ENCODE measurements at places on chromosomes 6 and 20.
A peak's percentile ranks its signal among the peaks of the same experiment; 100 is the strongest.

DNA sequence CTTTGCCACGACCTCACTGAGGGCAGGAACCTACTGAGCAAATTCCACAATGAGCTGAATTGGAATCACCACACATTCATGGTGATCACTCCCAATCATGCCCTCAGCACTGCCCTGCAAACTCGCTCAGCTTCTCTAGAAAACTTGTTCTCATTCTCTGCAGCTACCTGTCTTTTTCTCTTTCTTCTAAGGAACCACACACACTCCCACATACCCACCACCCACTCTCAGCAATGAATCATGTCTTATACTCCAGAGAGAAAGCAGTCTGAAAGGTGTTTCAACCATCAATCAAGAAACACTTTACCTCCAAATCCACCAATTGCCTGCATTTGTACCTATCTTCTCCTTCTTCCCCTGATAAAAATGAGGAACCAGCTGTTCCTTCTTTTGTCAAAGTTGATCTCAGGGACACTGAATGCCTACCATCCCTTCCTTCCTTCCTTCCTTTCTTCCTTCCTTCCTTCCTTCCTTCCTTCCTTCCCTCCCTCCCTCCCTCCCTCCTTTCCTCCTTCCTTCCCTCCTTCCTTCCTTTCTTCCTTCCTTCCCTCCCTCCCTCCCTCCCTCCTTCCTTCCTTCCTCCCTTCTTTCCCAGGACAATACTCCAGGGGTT is 84.6 kb upstream of the SGK1 start:
- DNase-seq, result no peak

- peak; percentile 45 for DNase-seq
Measured at GRCh38 chr20:4949833-4950178, 51.5 kb downstream of the SLC23A2 start.

DNA sequence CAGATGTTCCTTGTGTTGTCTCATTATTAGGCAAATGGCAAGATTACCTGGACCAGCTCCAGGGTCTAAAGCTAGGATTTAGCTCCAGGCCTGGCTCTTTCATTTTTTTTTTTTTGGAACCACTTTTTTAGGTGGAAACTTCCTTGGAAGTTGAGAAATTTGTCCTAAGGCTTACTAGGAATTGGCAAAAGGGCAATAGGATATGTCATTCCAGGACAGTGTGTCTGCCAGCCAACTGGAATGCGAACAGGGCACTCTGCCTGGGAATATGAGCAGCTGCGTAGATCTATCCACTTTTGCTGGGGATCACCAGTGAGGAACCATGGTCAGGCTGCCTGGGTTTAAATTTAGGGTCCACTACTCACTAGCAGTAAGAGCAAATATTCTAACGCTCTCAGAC is 304.0 kb downstream of the TSHZ2 start:
- DNase-seq, result no peak

DNA sequence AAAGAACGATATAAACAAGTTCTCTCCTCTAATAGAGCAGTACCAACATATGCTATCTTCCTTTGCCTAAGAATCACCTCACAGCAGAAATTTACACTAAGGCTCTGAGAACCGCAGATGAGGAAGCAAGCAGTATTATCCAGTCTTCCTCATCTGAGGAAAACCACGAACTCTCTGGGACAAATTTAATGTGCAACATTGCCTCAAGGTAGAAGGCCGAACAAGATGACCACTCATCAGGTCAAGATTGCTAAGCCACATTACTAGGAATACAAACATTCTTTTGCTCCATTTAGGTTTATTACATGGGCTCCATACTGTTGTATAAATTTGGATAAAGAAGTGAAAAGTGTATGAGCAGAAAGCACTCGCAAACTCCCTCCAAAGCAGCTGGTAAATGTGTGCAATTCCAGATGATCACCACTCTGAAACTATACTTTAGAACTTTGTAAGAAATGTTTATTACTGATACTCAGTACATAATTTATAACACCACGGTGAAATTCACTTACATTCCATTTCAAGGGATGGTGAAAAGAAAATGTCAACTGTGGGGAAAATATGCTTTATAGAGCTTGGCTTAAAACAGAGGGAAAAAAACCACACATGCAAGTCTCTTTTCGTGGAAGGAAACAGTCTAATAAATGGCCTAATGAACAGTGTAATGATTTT is 398.4 kb downstream of the BTBD9 start:
- no peak for DNase-seq

DNA sequence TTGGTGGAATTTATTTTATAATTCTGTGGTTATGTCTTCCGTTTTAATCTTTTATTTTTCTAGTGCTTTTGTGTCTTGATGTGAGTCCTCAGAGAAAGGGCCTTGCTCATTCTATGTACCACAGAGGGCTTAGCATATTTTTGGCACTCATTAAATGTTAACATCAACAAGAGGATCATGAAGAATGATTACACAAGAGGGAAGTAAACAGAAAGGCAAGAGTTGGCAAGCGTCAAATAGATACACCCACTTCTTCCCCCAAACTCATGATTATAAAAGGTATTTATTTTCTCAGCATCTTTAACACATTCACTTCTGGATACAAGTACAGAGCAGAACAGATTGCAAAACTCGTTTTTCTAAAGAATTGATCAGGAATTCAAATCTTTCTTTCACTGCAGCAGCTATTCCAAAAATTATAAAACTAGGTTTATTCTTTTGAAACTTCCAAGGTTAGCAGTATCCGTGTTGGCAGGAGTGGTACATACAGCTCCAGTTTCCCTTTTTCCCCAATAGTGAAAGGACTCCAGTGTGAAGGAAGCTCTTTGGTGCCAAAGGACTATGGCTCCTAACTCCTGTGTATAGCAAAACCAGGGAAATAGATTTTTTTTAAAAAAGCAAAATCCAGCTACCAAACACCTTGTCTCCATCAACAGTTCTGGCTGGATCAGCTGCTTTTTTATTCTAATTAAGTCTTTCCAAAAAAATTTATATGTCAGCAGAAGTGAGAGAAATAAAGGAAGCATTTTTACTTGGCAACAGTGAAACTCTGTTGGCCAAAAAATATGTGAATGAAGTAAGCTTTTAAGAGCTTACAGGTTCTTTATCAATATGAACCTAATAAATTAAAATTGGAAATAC is 221.9 kb downstream of the ADGRG6 start:
- no peak for DNase-seq

DNA sequence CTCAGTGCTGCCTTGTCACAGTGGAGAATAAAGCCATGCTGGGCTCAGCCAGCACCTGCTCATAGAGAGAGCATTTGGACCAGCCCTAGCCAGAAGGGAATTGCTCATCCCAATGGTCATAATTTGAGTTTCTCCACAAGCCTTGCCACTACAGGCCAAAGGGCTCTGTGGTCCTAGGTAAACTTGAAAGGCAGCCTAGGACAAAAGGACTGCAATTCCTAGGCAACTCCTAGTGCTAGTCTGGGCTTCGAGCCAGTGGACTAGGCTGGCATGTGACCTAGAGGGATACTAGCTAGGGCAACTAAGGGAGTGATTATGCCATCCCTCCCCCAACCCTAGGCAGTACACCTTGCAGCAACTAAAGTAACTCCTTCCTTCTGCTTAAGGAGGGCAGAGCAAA is 516.2 kb downstream of the BCKDHB start:
- no peak for DNase-seq

DNA sequence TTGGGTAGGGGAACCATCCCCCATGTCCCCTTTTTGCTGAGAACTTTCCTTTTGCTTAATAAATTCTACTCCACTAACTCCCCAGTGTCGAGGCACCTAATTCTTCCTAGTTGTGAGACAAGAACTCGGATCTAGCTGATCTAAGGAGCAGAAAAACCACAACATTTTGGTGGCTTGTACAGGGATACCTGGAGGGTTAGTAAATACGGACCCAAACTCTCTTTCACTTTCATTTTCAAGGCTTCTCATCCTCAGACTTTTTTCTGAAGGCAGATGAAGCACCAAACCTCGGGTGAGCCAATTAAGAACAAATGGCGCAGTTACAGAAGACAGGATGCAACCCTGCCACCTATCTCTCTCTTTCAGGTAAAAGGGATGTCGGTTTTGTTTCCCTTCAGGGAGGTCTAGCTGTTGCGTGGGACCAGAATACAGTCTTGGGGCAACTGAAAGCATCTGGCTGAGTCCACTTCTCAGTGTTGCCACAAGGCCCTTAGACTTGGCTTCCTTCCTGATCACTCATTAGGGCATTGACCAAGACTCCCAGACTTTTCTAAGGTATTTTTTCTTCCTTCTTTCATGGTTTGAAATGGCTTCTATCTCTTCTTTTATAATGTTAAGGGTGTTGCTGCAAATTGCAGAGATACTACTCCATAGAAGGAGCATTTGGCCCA is 11.1 kb upstream of the HTR1B start:
- no peak for DNase-seq

DNA sequence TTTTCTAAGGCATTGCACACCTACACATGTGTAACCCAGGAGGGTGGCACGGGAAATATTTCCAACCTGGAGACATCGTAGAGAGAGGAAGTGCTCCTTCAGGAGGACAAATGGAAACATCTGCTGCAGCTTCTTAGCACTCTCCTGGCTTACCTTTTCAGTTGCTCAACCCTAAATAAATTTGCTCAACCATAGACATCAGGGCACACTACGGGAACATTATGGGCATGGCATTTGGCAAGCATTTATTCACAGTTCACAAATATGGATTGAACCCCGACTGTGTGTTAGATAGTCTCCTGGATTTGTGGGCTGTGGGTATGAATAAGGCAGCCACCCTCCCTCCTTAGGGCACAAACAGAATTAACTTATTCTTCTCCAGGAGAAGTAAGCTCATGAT is 118.7 kb downstream of the SOX4 start:
- no peak for DNase-seq

DNA sequence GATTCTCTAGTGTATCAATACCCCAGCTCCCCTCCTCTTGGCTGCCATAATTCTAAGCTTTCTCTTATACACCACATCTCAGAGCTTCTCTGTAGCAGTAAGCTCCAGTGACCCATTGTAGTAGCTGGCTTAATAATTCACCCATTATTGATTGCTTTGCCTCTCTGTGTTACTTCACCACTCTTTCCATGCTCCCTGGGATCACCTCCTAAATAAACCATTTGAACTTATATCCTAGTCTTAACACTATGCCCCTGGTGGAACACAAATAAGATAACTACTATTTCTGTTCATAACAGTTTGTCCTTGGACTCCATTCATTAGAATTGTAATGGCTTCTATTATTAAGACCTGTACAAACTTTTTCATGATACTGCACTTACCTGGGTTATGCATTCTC is 758.9 kb downstream of the KIF16B start:
- no peak for DNase-seq

- peak; percentile 20 for DNase-seq
Measured at GRCh38 chr20:7378864-7379605, 561.2 kb downstream of the HAO1 start.

- DNase-seq, result no peak
Measured at GRCh38 chr20:8344106-8344505, 212.0 kb downstream of the PLCB1 start.

DNA sequence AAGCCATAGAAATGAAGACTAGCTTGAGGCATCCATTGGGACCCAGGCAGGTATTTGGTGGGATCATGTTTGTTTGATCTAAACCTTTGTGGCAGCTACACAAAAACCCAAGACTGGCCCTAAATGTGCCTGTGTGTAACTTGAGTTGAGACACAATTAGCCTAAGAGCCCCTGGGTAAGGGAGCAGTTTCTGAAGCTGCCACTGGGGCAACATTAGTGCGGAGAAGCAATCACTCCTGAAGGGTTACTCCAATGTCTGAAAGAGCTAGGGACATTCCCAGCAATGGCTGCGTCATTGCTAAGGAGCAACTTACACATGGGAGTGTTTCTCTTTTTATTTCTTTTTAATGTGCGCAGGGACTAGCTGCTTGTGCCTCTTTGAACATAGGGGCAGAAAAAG is 67.9 kb upstream of the EEF1E1 start:
- no peak for DNase-seq

GRCh38 chr20:16801919-16802651 is 53.9 kb downstream of the OTOR start:
- DNase-seq, result peak; percentile 58

DNA sequence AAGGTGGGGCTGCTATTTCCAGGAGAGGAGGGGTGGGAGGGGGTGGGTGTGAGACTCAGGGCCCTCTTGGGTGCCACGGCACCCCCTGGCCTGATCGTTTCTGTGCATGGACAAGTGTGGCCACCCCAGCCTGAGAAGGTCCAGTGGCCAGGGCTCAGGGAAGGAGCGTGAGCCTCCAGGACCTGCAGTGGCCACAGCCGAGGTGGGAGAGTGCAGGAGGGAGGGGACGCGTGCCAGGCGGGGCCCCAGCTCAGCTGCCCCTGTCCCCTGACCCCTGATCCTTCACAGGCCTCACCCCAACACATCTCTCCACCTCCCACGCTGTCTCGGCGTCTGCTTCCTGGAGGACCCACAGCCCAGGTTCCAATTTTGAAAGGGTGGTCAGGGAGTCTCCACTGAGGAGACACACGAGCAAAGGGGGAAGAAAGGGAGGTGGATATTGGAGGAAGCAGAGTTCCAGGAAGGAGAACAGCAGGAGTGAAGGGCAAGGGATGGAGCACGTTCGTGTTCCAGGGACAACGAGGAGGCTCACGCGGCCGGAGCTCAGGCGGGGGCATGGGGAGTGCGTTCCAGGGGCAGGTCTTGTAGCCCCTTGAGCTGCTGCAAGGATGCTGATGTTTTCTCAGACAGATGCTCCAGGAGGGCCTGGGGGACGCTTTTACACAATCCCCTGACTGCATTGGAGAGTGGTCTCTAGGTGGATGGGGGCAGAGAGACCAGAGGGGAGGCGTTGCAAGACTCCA is 4.2 kb upstream of the HRH3 start:
- DNase-seq, result no peak

- no peak for DNase-seq
Measured at GRCh38 chr20:16346956-16347355, 226.3 kb downstream of the KIF16B start.

DNA sequence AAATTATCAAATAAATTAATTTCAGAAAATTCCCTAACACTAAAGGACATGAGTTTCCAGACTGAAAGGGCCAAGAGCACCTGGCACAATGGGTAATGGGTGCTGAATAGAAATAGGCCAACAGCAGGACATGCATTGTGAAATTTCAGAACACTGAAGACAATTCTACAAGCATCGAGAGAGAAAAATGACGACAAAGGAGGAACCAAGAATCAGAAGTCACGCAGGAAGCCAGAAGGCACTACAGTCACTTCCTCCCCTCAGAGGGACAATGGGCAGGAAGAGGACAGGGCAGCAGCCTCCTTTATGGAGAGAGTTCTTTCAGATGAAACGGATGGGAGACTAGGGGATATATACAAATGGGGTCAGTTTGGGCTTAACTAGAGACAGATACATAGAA is 29.6 kb downstream of the PCNA start:
- no peak for DNase-seq

DNA sequence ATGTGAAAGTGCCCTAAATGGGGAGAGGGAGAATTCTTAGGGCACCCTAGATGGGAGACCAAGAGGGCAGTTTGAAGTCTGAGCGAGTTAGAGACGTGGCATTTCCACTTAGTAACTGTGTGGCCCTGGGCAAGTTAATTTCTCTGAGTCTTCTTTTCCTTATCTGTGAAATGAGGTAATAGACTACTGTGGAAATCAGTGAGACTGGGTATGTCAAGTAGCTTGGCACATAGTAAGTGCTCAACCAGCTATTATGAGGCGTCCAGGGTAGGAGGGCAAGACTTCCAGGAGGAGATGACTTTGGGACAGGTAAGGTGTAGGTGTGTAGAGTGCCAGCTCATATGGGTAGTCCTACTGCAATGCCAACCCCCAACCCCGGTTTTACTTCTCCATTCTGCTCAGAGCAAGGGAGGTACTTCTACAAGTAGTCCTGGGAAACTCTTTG is 770 bp downstream of the KIF3B start:
- DNase-seq, result no peak

GRCh38 chr6:50744976-50745375 is 31.6 kb downstream of the TFAP2D start:
- no peak for DNase-seq

Data from astrocyte of the spinal cord (primary cell).